Mesendoderm (in vitro differentiated cells): ENCODE measurements at places on chromosomes 3 and 15.

DNA sequence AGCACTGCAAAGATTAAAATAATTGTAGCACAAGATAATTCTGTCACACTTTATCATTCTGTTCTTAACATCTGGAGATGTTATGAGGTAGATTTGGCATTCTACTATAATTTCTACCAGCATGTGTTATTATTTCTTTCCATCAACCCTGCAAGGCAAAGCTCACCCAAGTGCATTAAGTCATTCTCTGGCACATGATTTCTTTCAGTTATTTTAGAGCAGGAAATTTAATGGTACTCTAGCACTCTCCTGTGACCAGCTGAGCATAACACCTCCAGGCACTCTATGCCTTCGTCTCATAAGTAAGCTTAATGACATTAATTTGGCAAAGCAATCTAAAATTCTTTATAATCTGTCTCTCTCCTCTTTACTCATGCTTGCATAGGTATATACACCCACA lies 300.2 kb upstream of the GPR149 start:
- no peak overlapping the region for H3K27ac ChIP-seq
- H3K4me1 ChIP-seq: no peaks in the 10 kb centered on the region
- H3K4me3 ChIP-seq: no peak overlapping the region
- no peaks in the 10 kb centered on the region for H3K27me3 ChIP-seq
- no peaks in the 10 kb centered on the region for H3K36me3 ChIP-seq
- DNase-seq: no peak

DNA sequence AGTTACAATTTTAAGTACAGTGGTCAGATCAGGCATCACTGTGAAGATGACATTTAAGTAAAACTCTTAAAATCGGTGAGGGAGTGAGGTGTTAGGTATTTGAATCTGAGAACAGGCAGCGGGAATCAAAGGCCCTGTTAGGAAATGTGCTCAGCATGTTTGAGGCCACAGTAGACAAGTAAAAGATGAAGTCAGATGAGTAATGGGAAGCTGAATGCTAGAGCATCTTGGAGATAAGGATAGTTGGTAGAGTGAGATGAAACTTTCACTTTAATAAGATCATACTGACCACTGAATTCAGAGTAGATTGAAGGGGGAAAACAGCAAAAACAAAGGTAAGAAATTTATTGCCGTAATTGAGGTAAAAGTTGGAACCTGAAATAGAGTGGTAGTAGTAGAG lies 61.6 kb downstream of the DCBLD2 start:
- H3K27me3 ChIP-seq: no peaks in the 10 kb centered on the region
- H3K36me3 ChIP-seq: no peaks in the 10 kb centered on the region
- no peak overlapping the region for H3K27ac ChIP-seq
- H3K4me1 ChIP-seq: no peaks in the 10 kb centered on the region
- no peak for DNase-seq

GRCh38 chr3:64575211-64575844 lies 112.5 kb downstream of the ADAMTS9 start:
- no peaks in the 10 kb centered on the region for H3K27me3 ChIP-seq
- H3K27ac ChIP-seq: no peak overlapping the region
- no peaks in the 10 kb centered on the region for H3K36me3 ChIP-seq
- DNase-seq: peak; percentile 59

- no peak overlapping the region for H3K4me3 ChIP-seq
- H3K4me1 ChIP-seq: peaks cover 27% of the 10 kb centered on the region
- H3K36me3 ChIP-seq: no peaks in the 10 kb centered on the region
- DNase-seq: no peak
- no peaks in the 10 kb centered on the region for H3K27me3 ChIP-seq
Observed at GRCh38 chr3:72337480-72337855, 510.8 kb downstream of the SHQ1 start.

- DNase-seq: no peak
- H3K27ac ChIP-seq: no peak overlapping the region
- no peak overlapping the region for H3K4me3 ChIP-seq
- no peaks in the 10 kb centered on the region for H3K4me1 ChIP-seq
Observed at GRCh38 chr3:42691816-42692666, 6.7 kb downstream of the KLHL40 start.

- H3K36me3 ChIP-seq: no peaks in the 10 kb centered on the region
- no peak for DNase-seq
- H3K4me1 ChIP-seq: peaks cover 3% of the 10 kb centered on the region
- no peak overlapping the region for H3K27ac ChIP-seq
- no peak overlapping the region for H3K4me3 ChIP-seq
Observed at GRCh38 chr3:78736863-78737262, 1030.9 kb downstream of the ROBO1 start.

DNA sequence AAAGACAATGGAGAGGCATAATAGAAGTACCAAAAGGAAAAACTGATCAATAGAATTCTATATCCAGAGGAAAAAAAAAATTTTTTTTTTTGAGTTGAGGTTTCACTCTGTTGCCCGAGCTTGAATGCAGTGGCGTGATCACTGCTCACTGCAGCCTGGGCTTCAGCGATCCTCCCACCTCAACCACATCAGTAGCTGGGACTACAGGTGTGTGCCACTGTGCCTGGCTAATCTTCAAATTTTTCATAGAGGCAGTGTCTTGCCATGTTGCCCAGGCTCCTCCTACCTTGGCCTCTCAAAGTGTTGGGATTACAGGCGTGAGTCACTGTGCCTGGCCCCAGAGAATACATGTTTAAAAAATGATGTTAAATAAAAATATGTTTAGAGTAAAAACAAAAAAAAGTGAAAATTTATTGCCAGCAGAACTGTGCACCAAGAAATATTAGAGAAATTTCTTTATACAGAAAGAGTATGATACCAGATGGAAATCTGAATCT lies 154.3 kb upstream of the ZBTB20 start:
- H3K27ac ChIP-seq: no peak overlapping the region
- H3K4me3 ChIP-seq: no peak overlapping the region
- H3K4me1 ChIP-seq: no peaks in the 10 kb centered on the region

DNA sequence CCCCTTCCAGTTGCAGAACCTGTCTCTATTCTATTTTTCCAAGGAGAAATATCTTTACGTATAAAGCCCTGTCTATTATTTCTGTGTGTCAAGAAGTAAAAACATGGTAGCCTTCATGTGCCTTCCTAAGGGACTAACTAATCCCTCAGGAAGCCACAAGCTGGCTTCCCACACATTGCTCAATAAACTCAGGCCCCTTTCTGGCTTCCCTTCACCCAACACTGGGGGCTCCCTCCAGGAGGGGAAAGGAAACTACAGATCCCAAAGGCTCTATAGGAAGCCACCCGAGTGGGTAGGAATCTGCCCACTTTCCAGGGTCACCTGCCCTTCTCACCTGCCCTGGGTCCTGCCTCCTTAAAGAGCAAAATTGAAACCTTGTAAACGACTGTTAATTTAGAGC lies 4.6 kb downstream of the TLE3 start:
- H3K4me1 ChIP-seq: peaks cover 48% of the 10 kb centered on the region
- no peak overlapping the region for H3K4me3 ChIP-seq
- peak; percentile 60 for DNase-seq
- no peaks in the 10 kb centered on the region for H3K36me3 ChIP-seq
- peak overlapping the region; percentile 34 for H3K27ac ChIP-seq

GRCh38 chr3:152383136-152383606 lies 114.4 kb downstream of the MBNL1 start:
- no peak for DNase-seq
- H3K4me1 ChIP-seq: no peaks in the 10 kb centered on the region
- no peaks in the 10 kb centered on the region for H3K36me3 ChIP-seq
- H3K27me3 ChIP-seq: no peaks in the 10 kb centered on the region

DNA sequence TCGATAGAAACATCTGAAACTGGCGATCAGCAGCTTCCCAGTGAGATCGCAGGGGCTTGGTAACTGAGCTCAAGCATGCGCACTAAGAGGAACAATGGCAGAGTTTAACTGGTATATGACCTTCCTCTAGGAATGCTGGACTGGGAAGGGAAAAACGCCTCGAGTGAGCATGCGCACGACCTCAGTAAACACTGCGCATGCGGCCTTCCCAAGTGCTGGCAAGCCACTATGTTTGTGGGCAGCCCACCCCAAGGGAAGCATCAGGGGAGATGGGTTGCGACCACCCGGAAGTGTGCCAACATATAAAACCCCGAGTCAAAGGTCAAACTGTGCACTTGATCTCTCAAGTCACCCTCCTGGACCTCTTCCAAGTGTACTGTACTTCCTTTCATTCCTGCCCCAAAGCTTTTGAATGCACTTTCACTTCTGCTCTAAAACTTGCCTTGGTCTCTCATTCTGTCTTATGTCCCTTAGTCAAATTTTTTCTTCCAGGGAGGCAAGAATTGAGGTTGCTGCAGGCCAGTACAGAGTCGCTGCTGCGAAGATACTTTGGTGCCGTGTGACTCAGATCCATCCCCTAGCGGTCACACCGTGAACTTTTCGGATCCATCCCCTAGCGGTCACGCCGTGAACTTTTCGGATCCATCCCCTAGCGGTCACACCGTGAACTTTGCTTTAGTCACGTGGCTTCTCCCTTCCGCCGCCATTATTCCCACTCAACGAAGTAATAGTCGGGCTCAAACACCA lies 243.3 kb downstream of the FAM43A start:
- no peak overlapping the region for H3K4me3 ChIP-seq
- H3K36me3 ChIP-seq: no peaks in the 10 kb centered on the region
- no peaks in the 10 kb centered on the region for H3K27me3 ChIP-seq
- no peak overlapping the region for H3K27ac ChIP-seq
- H3K4me1 ChIP-seq: no peaks in the 10 kb centered on the region
- DNase-seq: peak; percentile 88

DNA sequence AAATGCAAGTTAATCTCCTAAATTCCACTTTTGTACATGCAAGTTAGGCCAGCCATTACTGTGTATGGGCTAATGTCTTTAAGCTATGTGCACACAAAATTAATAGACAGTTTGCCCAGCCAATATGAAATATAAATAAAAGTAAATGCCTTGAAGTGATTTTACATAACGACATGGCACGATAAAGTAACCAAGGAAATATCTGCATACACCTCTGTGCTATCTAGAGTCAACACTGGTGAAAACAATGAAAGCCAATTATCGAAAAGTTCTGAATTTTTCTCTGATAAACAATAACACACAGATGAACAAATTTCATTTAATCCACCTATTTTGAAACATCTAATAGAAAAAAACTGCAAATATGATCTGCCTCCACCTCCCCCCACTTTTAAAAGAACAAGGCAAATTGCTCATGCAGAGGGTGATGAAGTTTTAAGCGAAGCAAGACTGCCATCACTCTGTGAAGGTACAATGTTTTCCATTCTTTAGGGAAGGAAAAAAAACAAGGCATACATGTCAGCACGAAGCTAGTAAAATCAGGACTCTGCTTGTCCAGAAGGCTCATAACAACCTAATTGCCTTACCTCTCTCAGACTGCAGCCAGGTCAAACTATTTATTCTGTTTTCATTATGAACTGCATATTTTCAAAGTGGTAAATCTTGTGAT lies 317.7 kb downstream of the MECOM start:
- no peak overlapping the region for H3K27ac ChIP-seq
- no peak for DNase-seq
- H3K36me3 ChIP-seq: no peaks in the 10 kb centered on the region
- H3K4me1 ChIP-seq: peaks cover 15% of the 10 kb centered on the region
- no peaks in the 10 kb centered on the region for H3K27me3 ChIP-seq

DNA sequence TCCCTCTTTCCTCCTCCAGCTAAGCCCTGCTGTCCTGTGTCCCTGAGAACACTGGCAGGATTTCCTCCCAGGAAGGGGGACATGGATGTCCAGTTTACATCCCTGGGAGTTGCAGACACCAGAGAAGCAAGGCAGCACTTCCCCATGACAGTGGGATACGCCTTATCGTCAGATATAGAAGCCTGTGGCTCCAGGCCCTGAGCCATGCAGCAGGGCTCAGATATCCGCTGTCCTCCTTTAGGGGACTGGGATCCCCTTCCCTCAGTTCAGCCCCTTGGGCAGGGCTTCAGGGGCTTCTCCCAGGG lies 16.4 kb downstream of the CORO2B start:
- no peak overlapping the region for H3K4me3 ChIP-seq
- H3K36me3 ChIP-seq: no peaks in the 10 kb centered on the region
- H3K4me1 ChIP-seq: peaks cover 2% of the 10 kb centered on the region
- DNase-seq: no peak
- no peaks in the 10 kb centered on the region for H3K27me3 ChIP-seq

GRCh38 chr15:48537271-48538113 lies 108.0 kb downstream of the FBN1 start:
- no peak for DNase-seq
- H3K27ac ChIP-seq: no peak overlapping the region
- no peaks in the 10 kb centered on the region for H3K36me3 ChIP-seq
- H3K4me3 ChIP-seq: no peak overlapping the region
- no peaks in the 10 kb centered on the region for H3K27me3 ChIP-seq
- no peaks in the 10 kb centered on the region for H3K4me1 ChIP-seq

DNA sequence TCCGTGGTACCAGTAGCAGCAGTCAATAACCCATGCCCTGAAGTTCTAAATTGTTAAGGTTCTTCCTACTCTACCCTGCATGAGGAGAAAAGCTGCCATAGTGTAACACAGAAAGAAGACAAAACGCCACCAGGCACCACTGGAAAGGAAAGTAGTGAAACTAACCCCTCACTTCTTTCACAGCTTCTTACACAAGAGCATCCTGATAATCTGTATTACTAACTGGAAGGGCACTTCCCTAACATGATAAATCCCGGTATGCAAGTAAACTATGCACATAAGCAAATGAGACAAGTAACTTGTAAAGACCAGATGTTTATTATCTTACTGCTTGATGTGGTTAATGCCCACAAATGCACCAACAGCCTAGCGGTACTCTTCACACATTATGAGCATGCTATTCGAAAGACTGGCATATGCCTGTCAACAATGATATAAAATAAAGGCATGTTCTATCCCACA lies 141.3 kb downstream of the ADAM10 start:
- no peak overlapping the region for H3K27ac ChIP-seq
- no peaks in the 10 kb centered on the region for H3K27me3 ChIP-seq
- DNase-seq: no peak
- H3K36me3 ChIP-seq: no peaks in the 10 kb centered on the region

DNA sequence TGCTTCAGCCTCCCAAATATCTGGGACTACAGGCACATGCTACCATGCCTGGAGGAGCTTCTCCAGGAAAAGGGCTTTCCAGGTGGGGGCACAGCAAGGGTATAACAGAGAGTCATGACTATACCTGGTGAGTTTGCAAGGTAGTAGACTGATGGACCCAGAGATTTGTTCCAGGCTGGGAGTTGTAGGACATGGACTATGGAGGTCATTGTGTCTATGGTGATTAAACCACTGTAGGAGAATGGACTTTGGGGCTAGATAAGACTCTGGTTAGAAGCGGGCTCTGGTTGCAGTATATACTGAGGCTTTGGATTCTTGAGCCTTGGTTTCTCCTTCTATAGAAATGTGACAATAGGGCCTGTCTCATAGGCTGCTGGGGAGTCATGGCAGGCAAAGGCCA lies 104.7 kb downstream of the EPHB1 start:
- no peak overlapping the region for H3K27ac ChIP-seq
- H3K4me1 ChIP-seq: no peaks in the 10 kb centered on the region
- no peaks in the 10 kb centered on the region for H3K36me3 ChIP-seq
- no peak overlapping the region for H3K4me3 ChIP-seq
- H3K27me3 ChIP-seq: no peaks in the 10 kb centered on the region

- H3K27me3 ChIP-seq: no peaks in the 10 kb centered on the region
- DNase-seq: no peak
- no peak overlapping the region for H3K27ac ChIP-seq
- no peak overlapping the region for H3K4me3 ChIP-seq
Observed at GRCh38 chr15:90780916-90781315, 63.8 kb downstream of the BLM start.
